ENCODE measurements at places on chromosomes 4 and X. TPM values are rescaled to one million over a fixed set of nuclear protein-coding genes. Genes with fewer than 3 reads are reported as not detected.

- no peak for DNase-seq
- no peaks in the 10 kb centered on the region for H3K4me1 ChIP-seq
- no peak overlapping the region for H3K4me3 ChIP-seq
- H3K27ac ChIP-seq = no peak overlapping the region
These were observed 36.5 kb downstream of the SH3RF1 start for GRCh38 chr4:169234137-169234855.

GRCh38 chr4:169660929-169661328 lies 40.6 kb downstream of the CLCN3 start:
- no peak for DNase-seq
- peaks cover 10% of the 10 kb centered on the region for H3K36me3 ChIP-seq
- no peak overlapping the region for H3K4me3 ChIP-seq
- H3K4me1 ChIP-seq = peaks cover 23% of the 10 kb centered on the region
- no peaks in the 10 kb centered on the region for H3K27me3 ChIP-seq

DNA sequence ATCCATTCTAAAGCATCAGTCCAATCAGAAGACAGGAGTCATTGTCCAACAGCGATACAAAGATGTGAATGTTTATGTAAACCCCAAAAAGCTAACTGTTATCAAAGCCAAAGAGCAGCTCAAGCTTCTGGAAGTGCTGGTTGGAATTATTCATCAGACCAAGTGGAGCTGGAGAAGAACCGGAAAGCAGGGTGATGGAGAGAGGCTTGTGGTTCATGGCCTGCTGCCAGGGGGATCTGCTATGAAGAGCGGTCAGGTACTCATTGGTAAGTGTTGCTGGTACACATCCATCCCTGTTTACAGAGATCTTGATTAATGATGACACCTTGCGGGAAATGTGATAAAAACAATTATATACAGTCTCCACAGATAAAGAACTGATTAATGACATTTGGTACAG lies 11.0 kb downstream of the INTU start:
- H3K4me1 ChIP-seq = no peaks in the 10 kb centered on the region
- DNase-seq = no peak
- no peak overlapping the region for H3K4me3 ChIP-seq

- no peaks in the 10 kb centered on the region for H3K36me3 ChIP-seq
- H3K27ac ChIP-seq = no peak overlapping the region
- H3K4me1 ChIP-seq = no peaks in the 10 kb centered on the region
- DNase-seq = no peak
These were observed 534.0 kb downstream of the ANKRD50 start for GRCh38 chr4:124178449-124179021.

- H3K27me3 ChIP-seq = no peaks in the 10 kb centered on the region
- no peak overlapping the region for H3K4me3 ChIP-seq
- H3K27ac ChIP-seq = no peak overlapping the region
- no peak for DNase-seq
- H3K4me1 ChIP-seq = no peaks in the 10 kb centered on the region
These were observed 153.4 kb downstream of the ARX start for GRCh38 chrX:24862343-24862742.

- no peak overlapping the region for H3K4me3 ChIP-seq
- H3K27me3 ChIP-seq = peaks cover 12% of the 10 kb centered on the region
- no peak overlapping the region for H3K27ac ChIP-seq
- no peak for DNase-seq
- H3K36me3 ChIP-seq = no peaks in the 10 kb centered on the region
- H3K4me1 ChIP-seq = peaks cover 26% of the 10 kb centered on the region
These were observed 59.1 kb downstream of the ANXA3 start for GRCh38 chr4:78610546-78611214.

Gene ZXDB
- total RNA-seq = 5.5 TPM

DNA sequence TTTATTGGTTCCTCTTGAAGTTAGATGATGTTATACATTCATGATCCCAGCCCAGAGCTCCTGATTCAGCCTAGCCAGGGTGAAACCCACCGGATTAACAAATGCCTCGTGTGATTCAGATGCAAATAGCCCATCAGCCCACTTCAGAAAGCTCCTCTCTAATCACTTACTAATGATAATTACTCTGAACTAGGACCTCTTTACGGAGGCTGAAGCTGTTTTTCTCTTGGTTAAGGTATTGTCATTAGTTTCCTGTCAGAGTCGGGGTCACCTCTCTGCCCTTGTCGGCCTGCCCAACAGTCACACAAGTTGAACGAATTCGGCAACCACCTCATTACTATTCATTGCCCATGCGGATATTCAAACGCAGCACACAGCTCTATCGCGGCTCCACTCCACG lies 36.6 kb downstream of the ZFP42 start:
- no peak for DNase-seq
- H3K36me3 ChIP-seq = no peaks in the 10 kb centered on the region
- no peaks in the 10 kb centered on the region for H3K4me1 ChIP-seq
- H3K27ac ChIP-seq = no peak overlapping the region
- H3K4me3 ChIP-seq = no peak overlapping the region

GRCh38 chrX:135931644-135932487 lies 38.4 kb downstream of the SAGE1 start:
- H3K4me1 ChIP-seq = no peaks in the 10 kb centered on the region
- no peaks in the 10 kb centered on the region for H3K27me3 ChIP-seq
- DNase-seq = peak; percentile 41
- no peak overlapping the region for H3K4me3 ChIP-seq

Measured in activated CD4-positive, alpha-beta memory T cell treated with anti-CD3 and anti-CD28 coated beads, Interleukin-2, amount 10 ng/mL, durations not matched to agents 7 days and 5 days (primary cell).